ENCODE measurements at places on chromosomes 2 and 18.

DNA sequence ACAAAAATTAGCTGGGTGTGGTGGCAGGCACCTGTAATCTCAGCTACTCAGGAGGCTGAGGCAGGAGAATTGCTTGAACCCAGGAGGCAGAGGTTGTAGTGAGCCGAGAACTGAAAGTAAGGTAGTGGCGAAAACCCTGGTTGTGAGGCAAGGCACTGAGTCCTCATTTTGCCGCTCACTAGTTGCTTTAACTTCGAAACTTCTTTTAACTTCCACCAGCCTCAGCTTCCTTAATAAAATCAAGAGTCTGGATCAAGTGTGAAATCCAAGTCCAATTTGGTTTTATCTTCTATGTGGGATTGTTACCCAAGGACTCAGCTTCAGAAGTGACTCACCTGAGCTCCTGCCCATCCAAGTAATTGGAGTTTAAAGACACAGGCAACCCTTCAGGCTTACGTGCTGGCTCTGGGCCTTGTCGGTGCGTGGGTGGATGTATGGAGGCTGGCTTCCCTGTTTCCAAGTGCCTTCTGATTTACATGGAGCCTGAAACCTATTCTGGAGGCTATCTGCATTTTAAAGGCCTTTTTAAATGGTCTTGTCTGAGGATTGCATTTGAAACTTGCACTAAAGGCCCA is 374.2 kb upstream of the ID2 start:
- DNase-seq = no peak

DNA sequence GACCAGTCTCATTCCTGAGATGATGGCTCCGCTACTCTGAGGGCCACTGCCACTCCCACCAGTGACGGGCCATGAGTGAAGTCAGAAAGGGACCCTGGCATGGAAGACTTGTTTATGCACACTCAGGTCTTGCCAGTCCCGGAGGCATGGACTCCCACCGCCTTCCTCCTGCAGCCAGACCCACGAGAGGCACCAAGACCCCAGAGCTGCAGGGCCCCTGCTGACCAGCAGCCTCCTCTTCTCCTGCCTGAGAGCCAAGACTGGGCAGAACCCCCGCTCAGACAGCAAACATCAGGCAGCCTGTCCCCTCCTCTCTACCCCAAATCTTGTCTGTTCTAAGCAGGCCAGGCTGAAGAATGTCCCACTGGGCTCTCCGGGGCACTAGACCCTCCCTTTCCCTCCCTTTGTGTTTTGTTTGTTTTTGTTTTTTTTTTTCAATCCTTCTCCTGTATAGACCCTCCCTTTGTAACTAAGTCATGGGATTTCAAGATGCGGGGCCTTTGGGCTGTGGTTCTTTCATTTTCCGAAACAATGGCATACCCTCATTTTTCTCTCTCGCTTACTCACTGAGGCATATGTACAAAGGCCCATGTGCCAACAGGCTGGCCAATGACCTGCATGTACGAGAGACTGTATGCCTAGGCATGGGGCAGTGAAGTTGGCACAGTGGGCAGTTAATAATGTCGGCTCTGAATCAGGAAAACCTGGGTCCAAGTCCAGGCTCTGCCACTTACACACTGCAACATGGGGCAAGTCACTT is 24.3 kb upstream of the MAPRE3 start:
- no peak for DNase-seq

DNA sequence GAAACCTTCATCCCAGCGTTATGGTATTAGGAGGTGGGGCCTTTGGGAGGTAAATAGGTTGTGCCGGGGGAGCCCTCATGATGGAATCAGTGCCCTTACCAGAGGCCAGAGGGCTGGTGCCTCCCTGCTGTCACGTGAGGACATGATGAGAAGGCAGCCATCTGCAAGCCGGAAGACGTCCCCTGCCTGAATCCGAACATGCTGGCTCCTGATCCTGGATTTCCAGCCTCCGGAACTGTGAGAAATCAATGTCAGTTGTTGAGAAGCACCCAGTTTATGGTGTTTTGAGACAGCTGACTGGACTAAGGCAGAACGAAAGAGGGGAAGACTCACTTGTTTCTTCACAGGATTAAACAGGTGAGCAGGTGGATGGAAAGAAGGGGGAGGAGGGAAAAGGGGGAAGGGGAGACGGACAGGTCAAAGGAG is 13.0 kb upstream of the KLF11 start:
- no peak for DNase-seq

GRCh38 chr18:9696112-9696511 is 12.0 kb upstream of the RAB31 start:
- DNase-seq = no peak

DNA sequence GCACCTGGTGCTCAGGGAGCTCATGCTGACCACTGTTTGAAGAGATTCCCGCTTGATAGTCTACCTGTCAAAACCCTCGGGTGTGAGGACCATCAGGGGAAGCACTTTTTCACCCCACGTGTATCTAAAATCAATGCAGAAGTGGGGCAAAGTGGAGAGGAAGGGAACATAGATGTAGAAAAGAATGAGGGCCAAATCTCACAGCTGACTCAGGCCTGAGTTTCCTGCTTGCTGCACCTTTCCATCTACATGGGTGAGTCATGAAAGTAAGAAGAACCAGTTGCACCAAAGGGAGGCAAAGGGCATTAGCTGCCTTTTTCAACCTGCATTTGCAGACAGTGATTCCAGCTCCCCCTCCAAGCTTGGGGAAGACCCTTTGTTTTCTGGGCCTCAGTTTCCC is 100.2 kb upstream of the MYCN start:
- DNase-seq = no peak

DNA sequence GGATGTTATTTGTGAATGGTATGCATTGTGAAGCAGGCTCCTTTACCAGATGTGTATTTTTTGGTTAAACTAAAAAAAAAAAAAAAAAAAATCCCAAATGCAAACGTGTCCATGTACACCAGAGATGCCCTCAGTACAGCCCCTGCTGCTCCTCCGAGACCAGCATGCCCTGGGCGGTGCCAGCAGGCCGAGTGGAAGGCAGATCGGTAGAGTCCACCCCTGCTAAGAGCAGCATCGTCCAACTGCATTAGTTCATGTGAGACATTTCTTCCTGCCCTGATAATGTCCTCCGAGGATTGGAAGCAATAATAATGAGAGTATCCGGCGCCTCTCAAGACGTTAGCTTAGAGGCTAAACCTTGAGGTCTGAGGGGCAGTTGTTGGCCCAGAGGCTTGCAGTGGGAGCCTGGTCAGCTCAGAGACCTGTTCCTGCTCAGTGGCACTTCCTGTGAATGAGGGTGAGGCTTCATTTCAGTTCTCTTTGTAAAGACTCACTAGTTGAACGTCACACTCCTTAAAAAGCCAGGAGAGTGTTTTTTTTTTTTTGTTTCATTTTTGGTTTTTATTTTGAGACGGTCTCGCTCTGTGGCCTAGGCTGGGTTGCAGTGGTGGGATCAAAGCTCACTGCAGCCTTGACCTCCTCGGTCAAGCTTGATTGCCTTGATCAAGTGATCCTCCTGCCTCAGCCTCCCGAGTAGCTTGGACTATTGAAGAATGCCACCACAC is 5.6 kb downstream of the SLC66A3 start:
- DNase-seq = no peak

DNA sequence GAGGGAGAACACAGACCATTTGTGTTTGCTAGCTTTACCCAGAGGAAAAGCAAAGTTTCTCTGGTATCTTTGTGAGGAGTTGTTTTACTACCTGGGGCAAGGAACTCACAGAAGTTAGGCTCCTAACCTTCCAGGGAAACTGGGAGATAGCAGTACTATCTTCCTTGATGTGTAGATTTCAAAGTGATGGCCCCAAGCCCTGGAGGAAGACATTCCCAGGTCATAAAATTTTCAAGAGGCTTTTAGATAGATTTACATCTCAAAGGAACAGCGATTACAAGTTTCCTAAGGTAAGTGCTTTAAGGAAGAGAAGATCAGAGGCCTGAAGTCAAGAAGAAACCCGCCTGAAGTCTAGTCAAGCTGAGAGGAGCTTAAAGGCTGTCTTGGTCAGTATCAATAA is 1187.8 kb upstream of the TMEFF2 start:
- no peak for DNase-seq

DNA sequence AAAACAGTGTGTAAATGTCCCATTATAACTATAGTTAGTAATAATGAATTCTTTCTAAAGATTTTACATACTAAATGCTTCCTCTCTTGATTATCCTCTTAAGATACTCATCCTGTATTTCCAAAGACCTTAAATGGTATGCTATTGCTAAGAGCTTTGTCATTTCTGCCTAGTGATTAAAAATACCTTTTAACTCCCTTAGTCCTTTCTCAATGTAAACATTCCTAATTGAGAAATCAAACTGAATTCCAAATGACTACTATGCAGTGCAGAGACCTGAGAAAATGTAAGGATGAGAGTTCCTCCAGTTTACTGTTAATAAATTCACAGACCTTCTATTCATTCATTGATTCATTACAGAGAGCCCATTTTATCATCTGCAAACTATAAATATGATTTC is 86.9 kb downstream of the SOS1 start:
- DNase-seq = peak; percentile 55

GRCh38 chr2:221203125-221203524 is 369.0 kb downstream of the EPHA4 start:
- DNase-seq = no peak

- DNase-seq = no peak
These were observed 121.8 kb downstream of the SLC8A1 start for GRCh38 chr2:40330096-40330495.

GRCh38 chr2:159128191-159128590 is 158.3 kb downstream of the WDSUB1 start:
- DNase-seq = no peak

DNA sequence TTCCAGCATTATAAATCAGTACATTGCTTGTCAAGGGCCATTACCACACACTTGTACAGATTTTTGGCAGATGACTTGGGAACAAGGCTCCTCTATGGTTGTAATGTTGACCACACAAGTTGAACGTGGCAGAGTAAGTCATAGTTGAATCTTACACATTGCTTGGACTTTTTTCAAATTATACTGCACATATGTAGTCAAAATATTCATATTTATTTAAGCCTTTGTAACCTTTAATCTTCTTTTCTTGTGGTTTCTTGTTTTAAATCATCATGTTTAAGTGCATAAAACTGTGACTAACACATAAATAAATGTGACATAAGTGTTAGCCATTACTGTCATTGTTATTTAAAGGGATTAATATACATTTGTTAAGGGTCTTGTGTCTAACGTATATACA is 52.1 kb upstream of the EPB41L5 start:
- peak; percentile 1 for DNase-seq

GRCh38 chr2:88054782-88055370 is 707 bp downstream of the KRCC1 start:
- no peak for DNase-seq

- peak; percentile 12 for DNase-seq
These were observed 48.8 kb downstream of the C2orf42 start for GRCh38 chr2:70141902-70142589.

DNA sequence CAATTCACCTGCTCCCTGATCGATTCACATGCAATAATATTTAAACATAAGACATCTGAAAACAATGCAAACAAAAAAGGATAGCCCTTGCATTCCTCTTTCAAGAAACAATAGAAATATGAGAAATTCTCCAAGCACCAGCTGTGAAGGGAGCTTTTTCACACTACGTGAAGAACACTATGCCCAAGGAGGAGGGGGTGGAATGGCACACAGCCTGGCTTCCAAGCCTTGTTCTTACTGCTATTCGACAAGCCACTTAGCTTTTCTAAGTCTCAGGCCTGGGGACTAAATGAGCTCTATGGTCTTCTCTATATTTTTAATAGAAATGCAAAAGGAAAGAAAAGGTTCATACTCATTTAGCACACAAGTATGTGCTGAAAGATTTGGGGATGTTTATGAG is 92.2 kb upstream of the CHRNA1 start:
- DNase-seq = no peak

DNA sequence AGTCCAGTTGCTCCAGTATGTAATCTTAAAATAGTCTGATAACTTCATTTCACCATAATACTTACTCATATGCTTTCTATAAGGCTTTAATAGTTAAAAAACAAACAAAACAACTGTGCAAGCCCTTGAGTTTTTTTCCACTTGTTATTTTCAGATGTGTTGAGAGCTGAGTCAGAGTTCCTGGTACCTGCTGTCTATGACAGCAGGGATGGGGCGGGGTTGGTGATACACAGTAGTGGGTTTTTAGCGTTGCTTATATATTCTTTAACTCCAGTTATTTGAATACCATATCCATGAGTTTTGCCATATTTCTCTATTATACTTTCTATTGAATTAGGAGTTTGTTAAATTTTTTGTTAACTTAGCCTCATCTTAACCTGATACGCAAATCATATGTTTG is 5.0 kb downstream of the NAPG start:
- no peak for DNase-seq

All from HFFc6 (cell line).